ENCODE measurements at places on chromosomes 11 and 22.

- H3K36me3 ChIP-seq, result no peaks in the 10 kb centered on the region
- H3K27me3 ChIP-seq, result no peaks in the 10 kb centered on the region
- DNase-seq, result no peak
- H3K4me1 ChIP-seq, result no peaks in the 10 kb centered on the region
These were observed 100.7 kb upstream of the ANO3 start for GRCh38 chr11:26231252-26231661.

GRCh38 chr11:111001986-111002611 is 243.4 kb upstream of the POU2AF2 start:
- no peaks in the 10 kb centered on the region for H3K27me3 ChIP-seq
- DNase-seq, result no peak
- H3K36me3 ChIP-seq, result no peaks in the 10 kb centered on the region
- H3K27ac ChIP-seq, result no peak overlapping the region

GRCh38 chr22:22877523-22878210 is 9.9 kb upstream of the IGLL5 start:
- H3K27me3 ChIP-seq, result no peaks in the 10 kb centered on the region
- H3K4me3 ChIP-seq, result no peak overlapping the region
- DNase-seq, result peak; percentile 85
- H3K36me3 ChIP-seq, result no peaks in the 10 kb centered on the region
- H3K4me1 ChIP-seq, result peaks cover 7% of the 10 kb centered on the region
- peak overlapping the region; percentile 37 for H3K27ac ChIP-seq

GRCh38 chr11:34458525-34458924 is 19.8 kb downstream of the CAT start:
- H3K27me3 ChIP-seq, result no peaks in the 10 kb centered on the region
- no peak for DNase-seq
- H3K36me3 ChIP-seq, result peaks cover 21% of the 10 kb centered on the region
- H3K4me3 ChIP-seq, result no peak overlapping the region
- H3K27ac ChIP-seq, result no peak overlapping the region

- H3K27ac ChIP-seq, result peak overlapping the region; percentile 100
- peaks cover 19% of the 10 kb centered on the region for H3K36me3 ChIP-seq
- peaks cover 20% of the 10 kb centered on the region for H3K27me3 ChIP-seq
- peaks cover 7% of the 10 kb centered on the region for H3K4me1 ChIP-seq
- DNase-seq, result no peak
These were observed 974 bp downstream of the ANAPC15 start for GRCh38 chr11:72111300-72112142.

DNA sequence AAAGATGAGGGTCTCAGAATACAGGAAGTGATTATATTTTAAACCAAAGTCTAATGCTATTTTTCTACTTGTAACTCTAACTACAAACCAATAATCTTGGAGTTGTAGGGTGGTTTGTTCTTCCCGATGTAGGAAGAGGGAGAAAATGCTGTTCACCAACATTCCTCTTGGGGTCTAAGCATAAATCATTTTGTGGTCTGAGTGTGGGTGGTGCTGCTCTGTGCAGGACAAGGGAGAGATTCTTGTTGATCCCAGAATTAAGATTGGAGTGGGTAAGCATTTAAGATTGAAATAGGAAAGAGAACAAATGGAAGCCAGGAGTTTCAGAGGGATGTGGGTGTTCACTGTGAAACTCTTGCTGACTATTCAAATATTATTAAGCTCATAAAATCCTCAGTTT is 38.6 kb upstream of the MMP13 start:
- no peaks in the 10 kb centered on the region for H3K27me3 ChIP-seq
- H3K4me1 ChIP-seq, result no peaks in the 10 kb centered on the region
- H3K4me3 ChIP-seq, result no peak overlapping the region
- no peak for DNase-seq
- no peaks in the 10 kb centered on the region for H3K36me3 ChIP-seq

DNA sequence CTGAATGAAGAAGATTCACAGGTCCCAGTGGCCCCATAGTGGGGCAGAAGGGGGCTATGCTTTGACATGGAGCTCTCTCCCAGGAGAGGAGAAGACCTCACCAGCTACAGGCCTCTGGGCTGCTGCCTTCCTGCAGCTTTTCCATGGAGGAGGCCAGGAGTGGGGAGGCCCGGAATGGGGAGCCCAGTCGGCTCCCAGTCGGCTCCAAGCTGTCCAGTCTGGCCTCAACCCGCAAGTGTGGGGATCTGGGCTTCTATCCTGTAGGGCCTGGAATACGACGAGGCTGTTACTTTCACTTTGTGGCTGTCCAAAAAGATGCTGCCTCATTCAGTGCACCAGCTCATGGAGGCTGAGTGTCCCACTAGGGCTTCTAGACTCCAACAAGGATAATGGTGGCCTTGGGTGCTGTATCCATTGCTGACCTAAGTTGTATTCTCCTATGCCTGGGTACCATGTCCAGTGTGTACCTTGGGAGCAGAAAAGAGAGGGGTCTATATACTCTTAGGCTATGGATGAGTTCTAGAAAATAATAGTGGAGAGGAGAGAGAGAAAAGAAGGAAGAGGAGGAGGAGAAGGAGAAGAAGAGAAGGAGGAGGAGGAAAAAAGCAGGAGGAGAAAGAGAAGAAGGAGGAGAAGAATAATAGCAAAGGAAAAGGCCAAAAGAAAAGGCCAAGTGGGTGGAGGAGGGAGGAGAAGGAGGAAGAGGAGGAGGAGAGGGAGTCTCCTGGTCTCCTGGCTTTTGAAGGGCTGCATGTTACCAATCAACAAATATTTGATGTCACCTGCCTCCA is 1.1 kb downstream of the MYO18B start:
- peaks cover 5% of the 10 kb centered on the region for H3K27me3 ChIP-seq
- H3K4me1 ChIP-seq, result no peaks in the 10 kb centered on the region
- H3K27ac ChIP-seq, result no peak overlapping the region
- H3K4me3 ChIP-seq, result no peak overlapping the region
- H3K36me3 ChIP-seq, result no peaks in the 10 kb centered on the region

GRCh38 chr11:93844568-93844967 is 5.8 kb downstream of the VSTM5 start:
- H3K4me1 ChIP-seq, result peaks cover 2% of the 10 kb centered on the region
- H3K36me3 ChIP-seq, result no peaks in the 10 kb centered on the region
- H3K27me3 ChIP-seq, result peaks cover 12% of the 10 kb centered on the region
- no peak for DNase-seq
- no peak overlapping the region for H3K27ac ChIP-seq
- no peak overlapping the region for H3K4me3 ChIP-seq

DNA sequence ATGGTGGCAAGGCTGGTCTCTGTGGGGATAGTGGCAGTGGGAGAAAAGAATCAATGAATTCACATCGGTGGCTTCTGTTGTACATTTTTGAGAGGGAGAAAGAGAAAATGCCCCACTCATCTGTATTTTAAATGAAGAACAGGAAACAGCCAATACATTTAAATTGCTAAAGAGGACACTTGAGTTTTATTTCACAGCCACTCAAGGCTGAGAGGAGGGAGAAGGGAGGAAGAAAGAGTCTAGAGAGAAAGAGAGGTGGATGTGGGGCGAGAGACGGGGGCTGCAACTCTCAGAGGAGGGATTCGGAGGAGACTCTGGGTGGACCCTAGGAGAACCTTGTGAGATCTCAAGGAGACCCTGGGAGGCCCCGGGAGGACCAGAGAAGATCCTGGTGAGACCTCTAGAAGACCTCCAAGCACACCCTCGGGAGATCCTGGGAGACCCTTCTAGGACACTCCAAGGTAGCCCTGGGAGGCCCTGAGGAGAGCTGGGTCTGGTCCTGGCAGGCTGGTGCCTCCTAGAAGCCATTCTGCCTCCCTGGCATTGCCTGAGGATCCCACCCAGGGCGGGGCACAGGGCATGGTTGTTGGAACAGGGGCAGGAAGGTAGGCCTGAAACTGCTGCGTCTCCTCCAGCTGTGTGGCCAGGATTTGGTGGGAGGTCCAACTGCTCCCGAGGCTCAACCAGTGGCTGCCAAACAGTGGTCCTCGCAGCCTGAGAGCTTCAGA is 91.0 kb upstream of the SHISAL1 start:
- H3K27ac ChIP-seq, result no peak overlapping the region
- no peak for DNase-seq
- peaks cover 5% of the 10 kb centered on the region for H3K4me1 ChIP-seq
- no peaks in the 10 kb centered on the region for H3K36me3 ChIP-seq
- no peak overlapping the region for H3K4me3 ChIP-seq

DNA sequence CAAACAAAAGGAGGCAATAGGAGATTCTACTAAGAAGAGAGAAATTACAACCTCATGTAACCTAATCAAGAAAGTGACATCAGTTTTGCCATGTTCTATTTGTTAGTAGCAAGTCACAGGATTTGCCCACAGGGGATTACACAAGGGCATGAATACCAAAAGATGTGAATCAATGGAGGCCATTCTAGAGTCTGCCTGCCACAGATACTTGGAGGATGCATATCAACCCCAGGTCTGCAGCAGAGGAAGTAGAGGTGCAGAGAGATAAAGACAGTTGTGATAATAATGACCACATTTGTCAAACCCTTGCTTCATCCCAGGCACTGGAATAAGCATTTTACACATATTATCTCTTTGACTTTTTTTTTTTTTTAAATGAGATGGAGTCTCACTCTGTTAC is 2.4 kb upstream of the ASCC2 start:
- H3K4me1 ChIP-seq, result peaks cover 25% of the 10 kb centered on the region
- no peak overlapping the region for H3K4me3 ChIP-seq
- H3K27me3 ChIP-seq, result peaks cover 1% of the 10 kb centered on the region
- DNase-seq, result no peak
- no peak overlapping the region for H3K27ac ChIP-seq
- no peaks in the 10 kb centered on the region for H3K36me3 ChIP-seq

DNA sequence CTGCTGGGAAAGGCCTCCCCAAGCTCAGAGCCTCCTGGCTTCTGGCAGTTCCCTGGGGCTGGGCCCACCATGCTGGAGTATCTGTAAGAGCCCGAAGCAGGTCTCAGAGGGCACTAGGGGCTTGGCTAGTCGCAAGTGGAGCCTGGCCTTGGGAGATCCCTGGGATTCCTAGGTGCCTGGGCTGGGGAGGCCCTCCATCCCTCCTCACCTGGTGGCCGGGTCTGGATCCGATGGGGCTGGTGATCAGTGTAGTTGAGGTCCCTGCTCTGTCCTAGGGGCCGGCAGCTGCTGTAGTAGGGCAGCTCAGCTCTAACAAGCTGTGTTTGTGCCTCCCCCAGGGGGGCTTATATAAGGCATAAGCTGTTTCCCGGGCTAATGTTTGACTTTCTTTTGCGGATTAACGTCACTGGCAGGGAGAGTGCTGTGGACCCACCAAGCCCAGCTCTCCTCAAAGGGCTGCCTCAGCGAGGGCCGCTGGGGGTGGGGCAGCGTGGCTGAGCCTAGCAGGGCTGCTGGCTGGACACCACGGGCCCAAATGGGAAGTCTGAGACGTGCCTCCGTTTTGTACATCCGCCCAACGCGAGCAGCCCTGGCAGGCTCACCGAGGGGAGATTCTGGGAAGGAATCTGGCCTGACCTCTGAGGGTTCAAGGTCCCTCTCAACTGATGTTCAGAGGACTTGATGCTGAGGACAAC is at the start of gene SLC22A8:
Gene SLC22A8 (minus strand): TSS at position 321 of the 695 bp plus-strand sequence. CDS start 883 bp downstream, outside the sequence.
- H3K4me1 ChIP-seq, result no peaks in the 10 kb centered on the region
- DNase-seq, result no peak
- no peak within 1 kb of the TSS for H3K27ac ChIP-seq
- peaks cover 15% of the 10 kb centered on the region for H3K27me3 ChIP-seq

GRCh38 chr11:97615546-97615945 is 1225.7 kb downstream of the JRKL start:
- DNase-seq, result no peak
- no peaks in the 10 kb centered on the region for H3K36me3 ChIP-seq
- no peak overlapping the region for H3K27ac ChIP-seq
- no peak overlapping the region for H3K4me3 ChIP-seq

GRCh38 chr11:10038521-10039302 is 255.3 kb downstream of the SBF2 start:
- DNase-seq, result no peak
- peaks cover 13% of the 10 kb centered on the region for H3K4me1 ChIP-seq
- H3K27ac ChIP-seq, result no peak overlapping the region
- H3K27me3 ChIP-seq, result no peaks in the 10 kb centered on the region

DNA sequence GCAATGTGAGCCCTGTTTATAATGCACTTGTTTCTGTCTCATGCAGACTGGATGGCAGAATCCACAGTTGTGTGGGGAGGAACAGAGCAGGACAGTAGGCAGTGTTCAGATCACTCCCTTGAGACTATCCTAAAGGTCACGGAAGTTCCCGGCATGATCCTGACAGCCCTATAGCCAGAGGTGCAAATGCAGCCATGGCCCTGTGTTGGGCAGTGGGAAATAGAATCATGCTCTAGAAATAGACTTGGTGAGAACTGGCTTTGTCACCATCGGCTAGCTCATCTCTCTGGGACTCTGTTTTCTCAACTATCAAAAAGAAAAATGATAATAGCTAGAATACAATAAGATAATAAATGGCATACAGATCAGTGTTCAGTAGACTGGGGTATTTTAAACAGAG is 123.2 kb downstream of the FEZ1 start:
- no peak overlapping the region for H3K27ac ChIP-seq
- H3K4me1 ChIP-seq, result peaks cover 22% of the 10 kb centered on the region
- DNase-seq, result no peak
- H3K36me3 ChIP-seq, result peaks cover 33% of the 10 kb centered on the region
- peaks cover 9% of the 10 kb centered on the region for H3K27me3 ChIP-seq

GRCh38 chr11:102391549-102392237 is 44.7 kb downstream of the BIRC2 start:
- no peak overlapping the region for H3K4me3 ChIP-seq
- DNase-seq, result no peak
- H3K4me1 ChIP-seq, result peaks cover 16% of the 10 kb centered on the region

GRCh38 chr22:43521716-43522115 is 109.9 kb downstream of the MPPED1 start:
- peaks cover 3% of the 10 kb centered on the region for H3K27me3 ChIP-seq
- H3K4me1 ChIP-seq, result no peaks in the 10 kb centered on the region
- H3K36me3 ChIP-seq, result no peaks in the 10 kb centered on the region

GRCh38 chr22:49889071-49889470 is 29.2 kb downstream of the ALG12 start:
- no peak for DNase-seq
- no peaks in the 10 kb centered on the region for H3K4me1 ChIP-seq
- peak overlapping the region; percentile 42 for H3K4me3 ChIP-seq
- no peak overlapping the region for H3K27ac ChIP-seq
- peaks cover under 1% of the 10 kb centered on the region for H3K27me3 ChIP-seq

DNA sequence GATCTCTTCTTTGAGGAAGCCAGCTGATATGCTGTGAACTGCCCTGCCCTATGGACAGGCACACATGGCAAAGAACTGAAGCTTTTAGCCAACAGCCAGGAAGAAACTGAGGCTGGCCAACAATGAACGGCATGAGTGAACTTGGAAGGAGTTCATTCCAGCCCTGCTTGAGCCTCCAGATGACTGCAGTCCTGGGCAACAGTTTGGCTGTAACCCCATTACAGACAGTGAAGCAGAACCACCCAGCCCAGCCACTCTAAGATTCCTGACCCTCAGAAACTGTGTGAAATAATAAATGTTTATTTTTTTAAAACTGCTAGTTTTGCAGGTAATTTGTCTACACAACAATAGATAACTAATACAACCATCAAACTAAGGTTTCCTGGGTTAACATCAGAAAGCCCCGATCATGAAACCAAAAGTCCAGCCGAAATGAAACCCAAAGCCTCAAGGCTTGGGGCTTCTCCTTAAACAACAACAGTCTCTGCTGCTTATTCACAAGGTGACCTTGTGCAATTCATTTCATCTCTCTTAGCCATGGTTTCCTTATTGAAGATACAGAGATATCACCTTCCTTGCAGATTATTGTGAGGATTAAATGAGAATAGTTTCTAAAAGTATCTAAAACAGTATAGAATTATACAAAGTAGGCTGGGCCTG is 31.4 kb downstream of the PAK1 start:
- no peak for DNase-seq
- no peak overlapping the region for H3K4me3 ChIP-seq
- H3K36me3 ChIP-seq, result no peaks in the 10 kb centered on the region
- H3K4me1 ChIP-seq, result no peaks in the 10 kb centered on the region
- H3K27ac ChIP-seq, result no peak overlapping the region
